Foreskin keratinocyte (primary cell): ENCODE measurements at places on chromosomes 12 and 14.

- DNase-seq: peak; percentile 18
Measured at GRCh38 chr12:64780531-64781279, 21.5 kb upstream of the GNS start.

- DNase-seq: no peak
Measured at GRCh38 chr12:66337381-66338010, 35.2 kb downstream of the HELB start.

GRCh38 chr14:54772451-54772881, 130.2 kb downstream of the GCH1 start:
- DNase-seq: peak; percentile 34

- no peak for DNase-seq
Measured at GRCh38 chr12:68158432-68158831, 1.1 kb downstream of the IFNG start.

DNA sequence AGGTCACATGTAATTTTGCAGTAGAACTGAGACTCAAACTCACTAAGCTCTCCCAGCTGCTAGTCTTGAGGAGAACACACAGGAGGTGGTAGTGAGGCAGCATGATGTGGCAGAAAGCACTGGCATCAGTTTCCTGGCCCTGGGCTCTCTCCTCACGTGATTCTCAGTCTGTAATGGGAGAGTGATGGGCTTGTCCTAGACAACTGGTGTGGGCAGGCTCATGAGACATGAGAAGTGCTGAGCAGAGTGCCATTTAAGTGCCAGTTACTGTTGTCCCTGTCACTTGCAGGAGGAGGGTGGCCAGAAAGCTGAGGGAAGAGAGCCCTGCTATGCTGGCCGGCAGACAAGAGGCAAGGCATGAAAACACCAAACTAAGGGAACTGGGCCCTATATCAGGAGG, 48.5 kb upstream of the OVCH1 start:
- DNase-seq: no peak

DNA sequence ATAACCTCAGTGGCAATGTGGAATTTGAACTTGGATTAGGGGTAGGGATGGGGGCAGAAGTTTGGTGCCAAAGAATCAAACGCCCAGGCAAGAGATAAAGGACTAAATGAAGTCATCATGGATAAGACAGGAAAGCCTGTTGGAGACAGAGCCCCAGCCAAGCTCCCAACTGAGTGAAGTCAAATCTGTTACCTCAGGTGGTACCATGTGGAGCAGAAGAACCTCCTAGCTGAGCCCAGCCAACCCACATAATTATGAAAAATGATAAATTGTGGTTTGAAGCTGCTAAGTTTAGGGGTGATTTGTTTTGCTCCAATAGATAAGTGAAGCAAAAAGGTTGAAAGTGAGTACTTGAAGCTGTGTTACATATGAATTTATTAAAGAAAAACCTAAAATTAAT, 66.1 kb downstream of the SMOC1 start:
- DNase-seq: no peak

DNA sequence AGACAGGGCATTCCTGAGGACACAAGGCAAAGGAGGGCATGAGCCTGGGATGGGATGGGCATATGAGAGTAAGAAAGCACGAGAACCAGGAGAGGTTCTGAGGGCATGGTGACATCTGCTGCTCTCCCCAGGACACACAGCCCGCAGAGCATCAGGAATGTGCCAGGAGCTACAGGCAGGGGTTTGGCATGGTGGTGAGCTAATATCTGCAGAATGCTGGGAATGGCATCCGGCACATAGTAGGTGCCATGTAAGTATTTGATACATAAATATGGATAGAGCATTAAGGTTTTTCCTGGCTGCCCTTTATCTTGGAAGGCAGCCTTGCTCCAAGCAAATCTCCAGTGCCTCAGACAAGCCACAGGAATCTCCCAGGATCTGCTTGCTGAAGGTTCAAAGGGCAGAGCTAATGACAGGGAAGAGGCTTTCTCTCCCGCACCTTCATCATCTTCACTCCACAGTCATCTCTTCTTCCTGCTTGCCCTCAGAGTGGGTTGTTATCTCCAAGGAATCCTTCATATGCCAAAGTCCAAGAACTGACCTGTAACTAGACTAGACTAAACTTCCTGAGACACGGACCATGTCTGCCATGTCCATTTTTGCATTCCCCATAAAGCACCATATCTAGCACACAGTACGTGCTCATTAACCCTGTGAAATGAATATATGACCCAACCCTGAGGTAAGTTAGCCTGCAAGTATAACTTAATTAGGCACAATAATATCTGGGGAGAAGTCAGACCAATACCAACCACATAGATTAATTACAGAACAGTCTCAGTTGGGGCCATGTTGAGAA, 62.0 kb upstream of the SCN8A start:
- DNase-seq: no peak

DNA sequence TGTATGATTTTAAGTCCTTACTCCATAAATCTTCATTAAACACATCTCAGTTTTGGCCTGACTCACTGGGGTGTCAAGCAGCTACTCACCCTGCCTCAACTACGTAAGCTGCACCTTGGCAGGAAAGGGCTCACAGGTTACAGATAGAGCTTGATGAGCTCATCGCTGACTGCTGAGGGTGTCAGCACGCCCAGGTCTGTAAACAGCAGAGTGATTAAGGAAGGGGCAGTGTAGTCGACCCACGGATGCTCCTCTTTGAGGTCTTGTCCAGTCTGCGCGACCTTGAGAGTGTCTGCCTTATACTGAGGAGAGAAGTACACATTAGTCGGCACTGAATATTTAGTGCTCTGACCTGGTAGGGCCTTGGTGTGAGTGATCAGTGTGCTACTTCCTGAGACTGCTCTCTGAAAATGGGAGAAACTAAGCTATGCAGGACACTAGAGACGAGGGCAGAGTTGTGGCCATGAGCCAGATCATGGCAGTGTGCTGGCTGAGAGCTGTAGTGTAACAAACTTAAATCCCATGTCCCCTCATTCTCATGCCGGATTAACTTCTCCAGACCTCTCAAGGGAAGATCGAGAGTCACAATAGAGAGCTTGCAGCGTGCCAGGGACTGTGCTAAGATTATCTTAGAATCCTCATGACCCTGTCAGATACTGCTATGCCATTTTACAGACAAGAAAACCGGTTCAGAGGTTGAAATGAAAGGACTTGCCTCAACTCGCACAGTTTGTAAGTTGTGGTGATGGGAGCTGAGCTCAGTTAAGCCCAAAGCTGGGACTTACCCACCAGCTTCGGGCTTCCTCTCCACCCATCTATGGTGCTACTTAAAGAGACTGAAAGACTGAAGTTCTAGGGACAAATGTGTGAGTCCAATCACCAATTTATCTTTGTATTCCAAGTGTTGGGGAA, 11.6 kb downstream of the EIF2B1 start:
- peak; percentile 82 for DNase-seq

DNA sequence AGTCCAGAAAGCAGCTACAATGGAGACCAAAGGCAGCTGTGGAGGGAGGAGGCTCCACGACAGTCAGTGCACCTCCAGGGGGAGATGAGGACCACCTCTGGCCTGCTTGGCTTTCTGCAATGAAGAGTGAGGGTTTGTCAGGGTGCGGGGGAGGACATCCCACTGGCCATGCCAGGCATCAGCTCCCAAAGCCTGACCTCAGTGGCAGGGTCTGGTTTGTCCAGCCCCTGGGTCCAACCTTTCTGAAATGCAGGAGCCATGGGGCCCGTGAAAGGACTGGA, 35.2 kb downstream of the SLC6A12 start:
- no peak for DNase-seq

GRCh38 chr12:67651132-67651695, 2.7 kb downstream of the DYRK2 start:
- peak; percentile 26 for DNase-seq

- no peak for DNase-seq
Measured at GRCh38 chr14:74893614-74894091, 11.9 kb downstream of the DLST start.

DNA sequence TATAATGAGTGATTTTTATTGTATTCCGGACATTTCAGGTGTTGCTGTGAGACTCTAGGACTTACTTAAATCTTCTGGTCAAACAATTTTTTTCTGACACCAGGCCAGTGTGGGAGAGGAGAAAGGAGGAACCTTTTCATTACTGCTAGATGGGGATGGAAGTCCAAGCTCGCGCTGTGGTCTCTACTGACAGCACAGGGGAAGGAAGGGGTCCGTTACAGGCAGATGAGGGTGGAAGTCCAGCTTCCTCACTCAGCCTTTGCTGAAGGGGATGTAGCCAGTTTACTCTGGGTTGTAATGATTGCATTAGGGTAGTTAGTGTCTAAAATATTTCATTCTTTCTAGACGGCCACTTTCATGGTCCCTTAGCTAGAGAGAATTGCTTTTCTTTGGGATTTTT, 26.3 kb upstream of the ST8SIA1 start:
- DNase-seq: no peak

DNA sequence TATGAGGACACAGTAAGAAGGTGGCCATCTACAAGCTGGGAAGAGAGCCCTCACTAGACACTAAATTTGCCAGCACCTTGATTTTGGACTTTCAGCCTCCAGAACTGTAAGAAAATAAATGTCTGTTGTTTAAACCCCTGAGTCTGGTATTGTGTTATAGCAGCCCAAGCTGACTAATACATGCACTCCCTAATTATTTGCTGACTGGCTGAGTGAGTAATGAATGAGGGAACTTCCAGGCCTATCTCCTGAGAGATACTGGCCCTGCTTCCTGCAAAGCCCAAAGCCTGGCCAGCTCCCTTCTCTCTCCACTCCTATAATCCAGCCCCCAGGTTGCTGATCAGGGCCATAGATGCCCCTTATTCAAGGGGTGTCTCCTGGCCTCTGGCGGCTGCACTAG, 120.0 kb upstream of the NOS1 start:
- DNase-seq: no peak

DNA sequence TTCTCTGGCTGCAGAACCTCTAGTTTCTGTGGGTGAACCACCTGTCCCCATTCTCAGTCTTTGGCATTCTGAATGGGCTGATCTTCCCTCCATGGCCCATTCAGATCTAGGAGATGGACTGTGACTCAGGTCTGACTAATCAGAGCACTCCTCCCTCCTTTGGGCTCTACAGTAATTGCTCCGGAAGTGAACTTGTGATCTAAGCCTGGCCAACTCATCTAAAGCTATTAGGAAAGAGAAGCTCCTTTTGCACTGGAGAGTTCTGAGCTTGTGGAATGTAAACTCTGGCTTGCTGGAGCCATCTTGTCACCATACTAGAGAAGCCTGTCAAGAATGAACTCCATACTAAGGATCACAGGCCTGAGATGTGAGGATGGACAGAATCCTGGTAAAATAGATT, 168.2 kb downstream of the SUDS3 start:
- DNase-seq: no peak

- no peak for DNase-seq
Measured at GRCh38 chr12:3743803-3744202, 9.1 kb downstream of the CRACR2A start.

GRCh38 chr12:95088379-95088778, 15.0 kb upstream of the NR2C1 start:
- no peak for DNase-seq

GRCh38 chr12:103469719-103470118, 26.0 kb downstream of the C12orf42 start:
- no peak for DNase-seq

DNA sequence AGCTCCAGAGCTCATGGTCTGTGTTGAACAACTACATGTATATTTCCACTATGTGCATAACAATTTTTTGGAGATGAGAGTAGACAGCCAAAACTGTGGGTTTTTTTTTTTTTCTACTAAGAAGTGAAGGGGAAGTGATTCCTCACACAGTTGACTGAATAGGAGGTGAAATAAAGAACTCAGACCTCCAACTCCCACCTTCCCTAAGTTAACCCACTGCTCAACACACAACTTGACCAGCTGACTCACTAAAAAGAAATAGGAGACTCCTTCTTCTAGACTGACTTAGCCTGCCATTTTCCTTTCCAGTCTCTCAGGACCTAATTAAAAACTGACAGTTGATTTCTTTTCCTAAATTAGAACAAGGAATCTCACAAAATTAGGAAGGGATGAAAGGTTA, 1.7 kb downstream of the M6PR start:
- DNase-seq: no peak

DNA sequence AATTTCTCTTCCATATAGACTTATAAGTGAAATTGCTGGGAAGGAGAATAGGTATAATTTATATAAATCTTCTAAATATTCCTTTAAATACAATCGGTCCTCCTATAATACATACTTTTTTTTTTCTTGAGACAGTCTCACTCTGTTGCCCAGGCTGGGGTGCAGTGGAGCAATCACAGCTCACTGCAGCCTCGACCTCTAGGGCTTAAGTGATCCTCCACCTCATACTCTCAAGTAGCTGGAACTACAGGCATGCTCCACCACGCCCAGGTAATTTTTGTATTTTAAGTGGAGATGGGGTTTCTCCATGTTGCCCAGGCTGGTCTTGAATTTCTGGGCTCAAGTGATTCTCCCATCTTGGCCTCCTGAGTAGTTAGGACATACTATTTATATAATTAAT, 29.7 kb upstream of the NPFF start:
- no peak for DNase-seq

- no peak for DNase-seq
Measured at GRCh38 chr14:58565832-58566231, 71.9 kb upstream of the DACT1 start.

DNA sequence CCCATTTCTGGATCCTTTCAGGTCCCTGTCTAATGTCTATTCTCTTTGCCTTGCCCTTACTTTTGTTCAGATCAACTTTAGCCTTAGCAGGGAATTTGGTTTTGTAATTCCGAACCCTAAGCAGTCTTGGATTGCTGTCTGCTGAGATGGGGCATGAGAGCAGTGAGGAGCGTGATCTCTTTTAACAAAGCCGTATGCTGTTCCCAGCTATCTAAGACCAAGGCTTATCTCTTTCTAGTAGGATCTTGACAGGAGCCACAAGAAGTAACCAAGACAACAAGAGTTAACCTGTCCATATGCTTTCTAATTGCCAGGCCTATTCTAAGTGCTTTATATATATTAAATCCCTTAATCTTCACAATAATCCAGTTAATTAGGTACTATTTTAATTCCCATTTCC, 4.5 kb upstream of the DHRS7 start:
- no peak for DNase-seq

GRCh38 chr12:79266343-79267144, 402.0 kb downstream of the SYT1 start:
- DNase-seq: no peak

DNA sequence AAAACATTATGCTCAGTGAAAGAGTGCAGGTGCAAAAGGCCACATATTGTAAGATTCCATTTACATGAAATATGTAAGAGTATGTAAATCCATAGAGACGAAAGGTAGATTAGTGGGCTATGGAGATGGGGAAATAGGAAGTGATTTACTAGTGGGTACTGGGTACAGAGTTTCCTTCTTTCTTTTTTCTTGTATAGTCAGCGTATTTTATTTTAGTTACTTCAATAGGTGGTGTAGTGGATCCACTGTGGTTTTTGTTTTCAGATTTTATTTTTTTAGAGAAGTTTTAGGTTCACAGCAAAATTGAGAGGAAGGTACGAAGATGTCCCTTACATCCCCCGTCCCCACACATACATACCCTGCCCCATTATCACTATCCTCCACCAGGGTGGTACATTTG, 6.1 kb upstream of the CIT start:
- DNase-seq: no peak

GRCh38 chr14:40367717-40368116, 935.5 kb upstream of the FBXO33 start:
- DNase-seq: no peak
